Left ventricle myocardium superior (tissue), 1 donor: ENCODE measurements at places on chromosomes 7 and 10.

GRCh38 chr7:9028012-9028411 lies 594.6 kb downstream of the NXPH1 start:
- no peak for DNase-seq

DNA sequence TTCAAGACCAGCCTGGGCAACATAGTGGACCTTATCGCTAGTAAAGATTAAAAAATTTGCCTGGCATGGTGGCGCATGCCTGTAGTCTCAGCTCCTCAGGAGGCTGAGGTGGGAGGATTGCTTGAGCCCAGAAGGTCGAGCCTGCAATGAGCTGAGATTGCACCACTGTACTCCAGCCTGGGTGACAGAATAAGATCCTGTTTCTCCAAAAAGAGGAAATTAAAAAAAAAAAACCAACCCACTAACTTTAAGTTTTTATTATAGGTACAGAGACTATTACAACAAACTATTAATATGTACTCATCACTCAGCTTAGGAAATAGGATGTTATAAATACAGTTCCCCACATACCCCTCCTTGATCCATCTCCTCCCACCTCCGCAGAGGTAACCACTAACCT lies 30.2 kb downstream of the DHTKD1 start:
- no peak for DNase-seq

DNA sequence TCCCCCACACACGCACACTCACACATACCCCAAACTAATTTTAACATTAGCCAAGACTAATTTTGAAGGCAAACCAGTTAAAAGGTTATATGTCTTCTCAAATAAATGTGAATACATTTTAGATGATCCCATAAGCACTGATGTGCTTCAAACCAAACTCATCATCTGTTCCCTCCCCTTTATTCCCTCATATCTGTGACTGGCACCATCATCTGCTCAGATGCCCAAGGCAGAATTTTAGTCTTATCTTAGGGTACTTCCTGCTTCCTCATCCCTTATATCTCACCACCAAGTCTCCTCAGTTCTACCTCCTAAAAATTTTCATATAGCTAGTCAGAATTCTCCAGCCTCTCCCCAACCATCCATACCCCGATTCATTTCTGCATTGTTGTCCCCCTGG lies 80.4 kb downstream of the UPF2 start:
- DNase-seq: no peak

- DNase-seq: no peak
Observed at GRCh38 chr7:135665042-135665441, 2.7 kb downstream of the STMP1 start.
